ENCODE measurements at places on chromosomes 12 and 14.
A peak's percentile ranks its signal among the peaks of the same experiment; 100 is the strongest.

GRCh38 chr12:121800694-121801594, 2.9 kb upstream of the SETD1B start:
- DNase-seq = no peak

- DNase-seq = no peak
Observed at GRCh38 chr12:92041742-92042141, 103.9 kb downstream of the BTG1 start.

GRCh38 chr14:74299061-74299545, 3.6 kb downstream of the ABCD4 start:
- DNase-seq = peak; percentile 13

- no peak for DNase-seq
Observed at GRCh38 chr12:57229046-57229633, 371 bp upstream of the SHMT2 start.

- DNase-seq = no peak
Observed at GRCh38 chr12:49026678-49027480, 8.3 kb upstream of the PRKAG1 start.

- DNase-seq = no peak
Observed at GRCh38 chr12:31583878-31584277, 7.1 kb downstream of the DENND5B start.

- DNase-seq = no peak
Observed at GRCh38 chr12:82554529-82554928, 132.2 kb upstream of the TMTC2 start.

DNA sequence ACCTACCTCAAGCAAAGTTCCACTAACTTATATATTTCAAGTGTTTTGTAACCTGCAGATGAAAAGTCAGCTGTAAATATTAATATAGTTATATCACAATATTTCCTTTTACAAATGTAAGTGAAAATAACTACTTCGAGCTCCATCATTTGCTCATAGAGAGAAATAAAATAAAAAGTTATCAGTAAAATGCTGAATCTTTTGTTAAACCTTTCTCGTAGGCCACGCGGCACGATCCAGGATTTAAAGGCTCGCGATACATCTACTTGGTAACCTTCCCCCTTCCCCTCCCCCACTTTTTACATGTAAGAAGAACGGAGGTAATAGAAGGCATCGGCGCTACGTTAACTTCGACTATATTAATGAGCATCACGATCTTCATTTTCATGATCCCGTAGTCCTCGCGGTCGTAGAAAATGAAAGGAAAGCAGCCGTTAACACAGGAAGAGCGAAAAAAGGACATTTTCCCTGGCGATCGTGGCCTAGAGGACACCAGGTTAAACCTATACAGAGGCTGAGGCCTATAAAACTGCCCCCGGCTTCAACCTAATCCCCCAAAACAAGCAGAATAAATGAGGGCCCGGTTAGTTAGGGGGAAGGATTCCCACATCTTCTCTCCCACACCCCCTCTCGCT, 508 bp downstream of the HNRNPC start:
- DNase-seq = no peak

DNA sequence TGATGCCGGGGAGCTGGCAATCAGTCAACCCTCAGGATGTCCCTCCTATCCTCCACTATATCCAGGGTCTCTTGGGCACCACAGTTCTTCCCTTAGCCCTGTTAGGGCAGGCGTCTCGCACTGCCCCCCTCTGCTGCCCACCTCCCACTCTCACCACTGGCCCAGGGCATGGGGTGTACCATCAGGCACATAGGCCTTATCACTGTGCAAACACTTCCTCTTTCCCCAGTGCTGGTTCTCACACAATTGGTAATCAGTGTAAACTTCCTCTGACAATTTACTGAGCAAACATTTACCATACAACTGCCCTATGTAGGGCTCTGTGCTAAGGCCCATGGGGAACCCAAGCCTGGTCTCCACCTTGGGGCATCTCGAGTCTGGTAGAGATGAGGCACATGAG, 20.1 kb upstream of the TMED10 start:
- DNase-seq = no peak

DNA sequence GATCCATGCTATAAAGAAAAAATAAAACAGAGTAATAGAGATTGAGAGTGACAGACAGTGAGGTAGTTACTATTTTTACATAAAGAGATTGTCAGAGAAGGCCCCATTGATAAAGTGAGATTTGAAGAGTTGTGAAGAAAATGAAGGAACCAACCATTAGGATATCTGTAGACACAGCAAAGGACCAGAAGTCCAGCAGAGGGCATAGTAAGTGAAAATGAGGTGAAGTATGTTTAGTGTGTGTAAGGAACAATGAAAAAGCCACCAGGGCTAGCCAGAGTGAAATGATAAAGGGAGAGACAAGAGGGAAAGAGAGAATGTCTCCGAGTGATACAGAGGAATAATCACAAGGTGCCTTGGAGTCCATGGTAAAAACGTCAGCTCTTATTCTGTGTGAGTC, 411.0 kb downstream of the NELL2 start:
- no peak for DNase-seq

DNA sequence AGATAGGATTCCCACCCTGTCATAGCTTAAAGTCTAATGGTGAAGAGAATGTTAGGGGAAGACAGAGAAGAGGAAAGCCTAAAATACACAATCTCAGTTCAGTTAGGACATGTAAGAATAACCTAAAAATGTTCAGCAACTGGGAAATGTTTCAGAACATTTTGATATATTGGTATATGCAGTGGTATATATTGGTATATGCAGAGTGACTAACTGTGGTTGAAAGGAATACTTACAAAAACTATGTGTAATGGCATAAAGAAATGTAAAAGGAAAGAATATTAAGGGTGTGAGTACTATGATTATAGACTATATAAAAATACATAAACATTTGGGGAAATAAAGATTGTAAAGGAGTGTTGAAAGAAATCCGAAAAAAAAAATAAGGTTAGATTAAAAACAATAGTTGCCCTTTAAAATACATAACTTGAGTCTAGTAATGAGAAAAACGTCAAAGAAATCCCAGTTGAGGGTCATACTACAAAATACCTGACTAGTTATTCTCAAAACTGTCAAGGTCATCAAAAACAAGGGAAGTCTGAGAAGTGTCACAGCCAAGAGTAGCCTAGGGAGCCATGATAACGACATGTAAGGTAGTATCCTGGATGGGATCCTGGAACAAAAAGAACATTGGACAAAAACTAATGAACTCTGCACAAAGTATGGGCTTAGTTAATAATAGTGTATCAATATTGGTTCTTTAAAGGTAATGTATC, 25.6 kb downstream of the ZDHHC17 start:
- no peak for DNase-seq

DNA sequence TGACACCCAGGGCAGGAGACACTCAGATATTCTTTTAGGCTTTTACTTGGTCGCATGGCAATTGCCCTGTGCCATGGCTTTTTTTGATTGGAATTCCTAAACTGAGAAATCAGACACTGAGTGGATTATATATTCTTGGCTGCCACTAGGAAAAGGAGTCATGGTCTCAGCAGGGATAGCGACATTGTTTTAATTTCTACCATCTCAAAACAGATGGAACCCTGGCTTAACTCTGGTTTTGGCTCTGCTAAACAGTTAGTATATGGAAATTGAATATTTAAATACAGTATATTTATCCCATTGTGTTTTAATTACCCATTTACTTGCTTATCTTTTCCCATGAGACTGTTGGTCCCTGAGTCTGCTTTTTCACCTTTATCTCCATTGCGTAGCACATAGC, 84.0 kb downstream of the DACT1 start:
- DNase-seq = no peak

DNA sequence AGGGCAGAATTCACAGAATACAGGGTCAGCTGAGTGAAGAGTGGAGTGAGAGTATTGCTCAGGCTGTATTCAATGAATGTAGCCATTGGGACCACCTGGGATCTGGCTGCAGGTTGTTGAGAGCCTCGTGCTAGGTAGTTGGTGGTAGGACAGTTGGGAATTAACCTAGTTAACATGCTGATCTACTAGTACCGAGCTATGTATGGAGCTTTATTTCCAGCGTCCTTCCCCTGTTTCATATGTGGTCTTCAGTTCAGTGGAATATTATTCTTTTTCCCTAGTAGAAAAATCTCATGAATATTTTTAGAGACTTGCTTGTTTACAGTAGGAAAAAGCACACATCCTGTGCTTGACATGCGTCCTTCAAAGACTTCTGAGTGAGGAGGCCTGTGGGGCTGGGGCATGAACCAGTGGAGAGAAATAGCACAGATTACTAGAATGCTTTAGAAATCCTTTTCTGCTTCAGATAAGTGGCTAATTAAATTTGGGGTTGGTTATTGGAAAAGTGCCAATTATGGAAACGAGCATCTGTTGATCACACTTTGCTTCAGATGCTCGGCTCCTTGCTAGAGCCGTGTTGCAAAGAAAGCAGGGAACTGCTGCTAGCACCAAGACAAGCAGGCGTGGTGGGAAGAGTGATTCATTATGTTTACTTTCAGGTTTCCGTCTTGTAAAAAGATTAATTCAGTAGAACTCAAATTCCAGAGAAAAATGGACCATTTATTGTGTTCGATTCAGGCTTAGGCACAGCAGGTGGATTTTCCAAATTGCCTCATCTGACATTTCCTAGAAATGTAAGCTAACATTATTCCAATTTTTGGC, 53.6 kb downstream of the ARF6 start:
- DNase-seq = no peak

DNA sequence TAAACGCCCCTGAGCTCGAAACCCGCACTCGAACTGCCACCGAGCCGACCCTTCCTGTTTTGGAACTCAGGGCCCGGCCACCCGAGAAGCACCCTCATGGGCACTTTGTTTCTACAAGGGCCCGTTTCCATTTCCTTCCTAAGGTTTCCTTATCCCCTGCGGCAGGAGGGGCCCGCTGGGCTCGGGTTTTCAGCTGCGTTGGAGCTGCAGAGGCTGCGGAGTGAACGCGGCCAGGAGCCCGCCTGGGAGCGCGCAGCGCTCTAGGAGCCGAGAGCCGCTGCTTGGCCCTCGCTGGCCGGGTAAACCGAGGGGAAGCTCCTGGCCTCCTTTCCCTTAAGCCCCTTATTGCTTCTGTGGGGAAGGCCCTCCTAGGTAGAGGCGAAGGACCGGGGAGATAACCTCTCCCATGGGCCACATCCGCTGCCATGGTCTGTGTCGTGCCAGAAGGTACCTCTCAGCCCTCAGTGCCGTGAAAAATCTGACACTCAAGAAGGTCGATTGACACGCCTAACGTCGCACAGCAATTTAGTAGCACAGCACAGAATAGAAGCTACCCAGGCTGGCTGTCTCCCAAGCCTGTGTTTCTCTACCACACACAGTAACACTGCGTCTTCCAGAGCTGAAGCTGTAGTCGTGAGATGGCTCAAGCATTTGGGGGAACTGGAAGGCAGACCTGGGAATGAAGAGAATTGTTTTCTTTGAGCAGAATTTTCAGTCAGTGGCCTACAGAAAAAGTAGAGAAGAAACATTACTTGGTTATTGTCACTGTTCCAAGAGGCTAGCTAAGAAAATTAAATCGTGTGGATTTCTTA, 12.9 kb upstream of the CALM1 start:
- DNase-seq = peak; percentile 36

All from stimulated activated CD8-positive, alpha-beta memory T cell treated with anti-CD3 and anti-CD28 coated beads, Interleukin-7, amount 100 ng/mL, for 1 hour (primary cell).